ENCODE measurements at places on chromosomes 11 and 22. TPM values are rescaled to one million over a fixed set of nuclear protein-coding genes. Genes with fewer than 3 reads are reported as not detected.

Gene CST6
- total RNA-seq: not detected

GRCh38 chr11:69868006-69868810 lies 49.0 kb upstream of the FGF3 start:
- H3K27me3 ChIP-seq: peaks cover 12% of the 10 kb centered on the region
- no peak overlapping the region for H3K4me3 ChIP-seq
- H3K27ac ChIP-seq: no peak overlapping the region
- no peaks in the 10 kb centered on the region for H3K4me1 ChIP-seq

DNA sequence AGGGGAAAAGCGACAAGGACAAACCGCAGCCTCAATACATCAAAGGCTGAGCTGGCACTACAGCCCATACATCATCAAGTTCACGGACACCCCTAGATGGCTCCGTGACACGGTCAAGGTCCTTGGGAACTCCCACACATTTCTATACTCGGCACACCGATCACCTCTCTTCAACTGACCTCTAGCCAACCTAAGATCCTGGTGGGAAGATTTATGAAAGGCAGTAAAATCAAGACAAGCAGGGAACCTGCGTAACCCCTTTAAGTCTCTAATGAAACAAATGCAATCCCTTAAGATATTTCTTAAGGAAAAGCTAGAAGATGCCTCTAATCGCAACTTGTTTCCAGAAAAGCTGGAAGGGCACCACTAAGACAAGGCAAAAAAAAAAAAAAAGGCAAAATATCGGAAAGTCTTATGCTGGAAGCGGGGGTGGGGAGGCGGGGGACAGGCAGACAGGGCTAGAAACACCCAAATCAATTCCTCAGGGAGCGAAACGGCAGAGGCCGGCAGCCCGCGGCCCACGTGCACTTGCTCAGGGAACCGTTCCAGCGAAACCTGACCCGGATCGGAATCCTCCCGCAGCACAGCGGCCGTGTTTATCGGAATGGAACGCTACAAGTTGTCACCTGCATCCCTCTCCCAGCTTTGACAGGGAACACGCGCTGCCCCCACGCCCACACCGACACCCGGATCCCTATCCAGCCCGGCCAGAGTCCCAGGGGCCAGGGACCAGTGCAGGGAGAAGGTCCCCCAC lies 1.4 kb downstream of the ARHGAP20 start:
- no peaks in the 10 kb centered on the region for H3K27me3 ChIP-seq
- H3K36me3 ChIP-seq: no peaks in the 10 kb centered on the region
- H3K4me1 ChIP-seq: peaks cover 21% of the 10 kb centered on the region
- H3K27ac ChIP-seq: peak overlapping the region; percentile 73
- peak; percentile 82 for DNase-seq
- peak overlapping the region; percentile 85 for H3K4me3 ChIP-seq

DNA sequence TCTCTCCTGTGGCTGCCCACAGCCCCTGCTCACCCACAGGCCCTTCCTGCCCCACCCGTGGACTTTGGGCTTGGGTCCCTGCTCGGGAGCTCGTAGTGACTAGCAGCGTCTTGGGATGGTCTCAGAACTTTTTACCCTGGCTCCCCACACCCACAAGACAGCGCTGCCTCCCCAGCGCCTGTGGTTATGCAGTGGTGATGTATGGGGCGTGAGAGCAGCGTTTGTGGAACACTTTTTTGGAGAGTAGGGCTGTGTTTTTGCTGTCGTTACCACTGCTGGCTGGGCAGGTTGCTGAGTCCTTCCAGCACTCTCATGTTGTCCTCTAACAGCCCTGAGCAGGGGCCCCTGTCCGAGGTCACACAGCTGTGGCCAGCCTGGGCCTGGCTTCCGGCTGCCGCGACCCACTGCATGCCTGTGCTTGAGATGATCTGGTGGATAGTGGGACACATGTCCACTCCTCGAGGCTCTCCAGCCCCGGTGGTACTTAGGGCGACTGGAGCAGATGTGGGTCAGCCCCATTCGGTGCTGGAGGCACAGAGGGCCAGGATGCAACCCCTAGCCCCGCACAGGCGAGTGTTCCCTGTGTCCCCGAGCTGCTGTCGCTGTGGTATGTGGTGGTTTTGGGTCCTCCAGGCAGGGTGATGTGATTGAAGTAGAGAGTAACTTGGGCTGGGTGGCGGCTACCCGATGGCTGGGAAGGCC lies 7.1 kb upstream of the GRAMD4 start:
- no peaks in the 10 kb centered on the region for H3K27me3 ChIP-seq
- no peak for DNase-seq
- no peaks in the 10 kb centered on the region for H3K36me3 ChIP-seq

Gene GGTLC3
- not detected for total RNA-seq

Gene CLCF1
- 4.3 TPM for total RNA-seq

Gene SMPD1
- total RNA-seq: 46.3 TPM

- H3K36me3 ChIP-seq: no peaks in the 10 kb centered on the region
- H3K27me3 ChIP-seq: no peaks in the 10 kb centered on the region
- no peak overlapping the region for H3K27ac ChIP-seq
Measured at GRCh38 chr11:114209904-114210303, 86.3 kb upstream of the NNMT start.

- H3K27me3 ChIP-seq: no peaks in the 10 kb centered on the region
- H3K4me3 ChIP-seq: no peak overlapping the region
- no peaks in the 10 kb centered on the region for H3K4me1 ChIP-seq
- no peak for DNase-seq
Measured at GRCh38 chr22:21622919-21623647, 6.7 kb downstream of the YDJC start.

- H3K4me3 ChIP-seq: no peak overlapping the region
- H3K36me3 ChIP-seq: no peaks in the 10 kb centered on the region
- no peak overlapping the region for H3K27ac ChIP-seq
Measured at GRCh38 chr11:102653744-102654291, 28.7 kb upstream of the MMP20 start.

- H3K27me3 ChIP-seq: no peaks in the 10 kb centered on the region
- DNase-seq: no peak
- H3K36me3 ChIP-seq: no peaks in the 10 kb centered on the region
Measured at GRCh38 chr22:44047891-44048301, 23.8 kb downstream of the PARVB start.

Gene FAM180B
- total RNA-seq: not detected

- no peak overlapping the region for H3K27ac ChIP-seq
- H3K27me3 ChIP-seq: no peaks in the 10 kb centered on the region
- peaks cover under 1% of the 10 kb centered on the region for H3K4me1 ChIP-seq
- no peaks in the 10 kb centered on the region for H3K36me3 ChIP-seq
Measured at GRCh38 chr11:73961321-73961720, 10.5 kb downstream of the DNAJB13 start.

- H3K36me3 ChIP-seq: no peaks in the 10 kb centered on the region
- DNase-seq: no peak
- peaks cover 39% of the 10 kb centered on the region for H3K4me1 ChIP-seq
- no peaks in the 10 kb centered on the region for H3K27me3 ChIP-seq
Measured at GRCh38 chr11:61911128-61911700, 6.2 kb downstream of the RAB3IL1 start.

DNA sequence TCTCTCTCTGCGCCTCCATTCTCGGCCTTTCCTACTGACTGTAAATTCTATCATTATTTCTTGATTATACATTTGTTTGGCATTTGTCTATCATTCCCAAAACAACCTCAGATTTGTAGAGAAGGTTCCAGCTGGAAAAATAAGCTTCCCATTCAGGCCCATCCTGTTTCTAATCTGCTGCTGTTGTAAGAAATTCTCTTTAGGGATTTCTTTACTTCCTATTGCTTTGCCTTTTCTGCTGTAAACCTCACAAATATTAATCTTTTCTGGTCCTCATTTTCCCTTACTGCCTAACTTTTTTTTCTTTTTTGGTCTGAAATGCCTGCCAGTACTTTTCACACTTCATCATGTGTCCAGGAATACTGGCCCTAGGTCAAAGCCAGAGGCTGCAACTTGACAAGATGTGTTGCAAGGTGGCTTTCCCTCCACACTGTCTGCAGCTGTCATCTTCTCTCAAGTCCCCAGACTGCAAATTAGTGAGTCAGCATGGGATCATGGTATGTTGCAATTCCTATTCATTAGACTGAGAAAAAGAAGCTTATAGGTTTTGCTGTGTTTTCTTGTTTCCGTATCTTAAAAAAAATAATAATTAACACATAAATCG lies 858.7 kb upstream of the CHORDC1 start:
- H3K4me3 ChIP-seq: no peak overlapping the region
- H3K27ac ChIP-seq: no peak overlapping the region
- no peaks in the 10 kb centered on the region for H3K4me1 ChIP-seq
- H3K36me3 ChIP-seq: no peaks in the 10 kb centered on the region

DNA sequence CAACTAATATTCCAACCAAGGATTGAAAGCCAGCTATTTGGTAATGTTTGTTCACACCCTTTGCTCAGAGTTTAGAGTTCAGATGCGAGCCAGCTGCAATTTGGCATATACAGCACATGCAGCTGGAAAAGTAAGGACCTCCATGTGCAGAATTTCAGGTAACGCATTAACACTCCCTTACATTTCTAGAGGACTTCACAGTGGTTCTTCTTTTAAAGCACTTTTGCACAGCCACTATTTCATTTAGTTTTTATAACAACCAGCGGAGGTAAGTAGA lies 3.4 kb downstream of the POU2AF3 start:
- peaks cover 9% of the 10 kb centered on the region for H3K4me1 ChIP-seq
- H3K27me3 ChIP-seq: no peaks in the 10 kb centered on the region
- no peak overlapping the region for H3K4me3 ChIP-seq
- H3K27ac ChIP-seq: no peak overlapping the region
- H3K36me3 ChIP-seq: no peaks in the 10 kb centered on the region

DNA sequence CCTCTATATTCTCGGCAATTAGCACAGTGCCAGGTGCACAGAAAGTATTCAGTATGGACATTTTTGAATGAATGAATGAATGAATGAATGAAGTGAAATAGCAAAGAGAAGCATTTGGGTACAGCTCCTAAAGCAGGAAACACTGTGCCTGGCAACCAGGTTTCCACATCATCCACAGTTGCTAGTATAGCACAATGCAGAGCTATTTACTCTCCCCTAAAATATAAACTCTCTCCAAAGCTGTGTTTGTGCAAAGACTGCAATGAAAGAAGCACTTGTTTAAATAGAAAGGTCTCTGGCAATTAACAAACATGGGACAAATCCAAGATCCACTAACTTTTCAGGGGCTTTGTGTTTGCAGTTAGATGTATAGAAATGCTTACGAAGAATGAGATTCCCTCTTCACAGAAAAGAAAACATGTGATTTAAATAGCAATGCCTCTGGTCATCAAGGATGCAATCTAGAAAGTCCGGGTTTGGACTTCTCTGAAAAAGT lies 103.0 kb upstream of the OPCML start:
- no peak overlapping the region for H3K27ac ChIP-seq
- no peak for DNase-seq
- H3K4me1 ChIP-seq: no peaks in the 10 kb centered on the region
- H3K27me3 ChIP-seq: no peaks in the 10 kb centered on the region

Gene ZBTB3
- total RNA-seq: 19.5 TPM

GRCh38 chr11:3674189-3674588 lies 3.0 kb upstream of the CHRNA10 start:
- DNase-seq: no peak
- peaks cover 58% of the 10 kb centered on the region for H3K36me3 ChIP-seq
- H3K4me1 ChIP-seq: no peaks in the 10 kb centered on the region
- H3K4me3 ChIP-seq: no peak overlapping the region
- no peaks in the 10 kb centered on the region for H3K27me3 ChIP-seq
